HFFc6 (cell line): ENCODE measurements at places on chromosomes 13 and 19. TPM values are rescaled to one million over a fixed set of nuclear protein-coding genes. Genes with fewer than 3 reads are reported as not detected.
A peak's percentile ranks its signal among the peaks of the same experiment; 100 is the strongest.

DNA sequence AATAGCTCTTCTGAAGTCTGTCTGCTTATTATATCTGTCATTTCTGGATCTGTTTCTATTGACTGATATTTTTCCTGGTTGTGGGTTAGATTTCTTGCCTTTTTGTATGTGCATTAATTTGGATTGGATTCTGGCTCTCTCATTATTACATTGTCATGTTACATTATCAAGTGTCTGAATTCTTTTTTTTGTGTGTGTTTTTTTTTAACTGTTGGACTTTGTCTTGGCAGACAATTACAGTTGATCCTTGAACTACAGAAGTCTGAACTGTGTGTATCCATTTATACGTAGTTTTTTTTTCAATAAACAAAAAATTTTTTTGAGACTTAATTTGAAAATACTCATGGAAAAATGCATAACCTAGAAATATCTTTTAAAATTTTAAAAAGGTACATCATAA, 22.5 kb downstream of the RFC3 start:
- no peak for DNase-seq

DNA sequence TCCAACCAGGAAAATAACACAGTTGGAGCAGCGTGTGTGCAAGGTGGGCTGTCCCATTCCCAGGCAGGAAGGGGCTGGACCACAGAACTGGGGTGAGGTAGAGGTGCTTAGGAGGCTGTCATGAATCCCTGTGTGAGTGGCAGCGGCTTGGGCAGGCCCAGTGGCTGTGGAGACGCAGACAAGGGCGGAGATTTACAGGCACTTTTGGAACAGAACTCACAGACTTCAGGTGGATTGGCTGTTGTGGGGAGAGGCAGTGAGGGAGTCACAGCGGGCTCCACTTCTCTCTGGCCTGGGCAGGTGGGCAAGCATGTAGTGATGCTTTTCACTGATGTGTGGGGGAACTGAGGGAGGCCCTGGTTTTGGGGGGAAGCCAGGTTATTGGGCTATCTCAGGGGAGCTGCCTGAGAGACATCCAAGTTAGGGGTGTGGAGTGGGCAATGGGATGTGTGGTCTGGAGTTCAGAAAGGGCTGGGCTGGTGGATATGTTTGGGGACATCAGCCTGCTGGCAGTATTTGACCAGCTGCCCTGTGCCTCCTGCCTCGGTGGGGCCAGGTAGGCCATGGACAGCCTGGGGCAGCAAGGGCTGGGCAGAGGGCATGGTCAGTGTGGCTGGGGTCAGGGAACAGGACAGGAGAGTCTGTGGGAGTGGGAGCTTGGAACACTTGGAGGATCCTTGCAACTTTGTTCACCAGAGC, 27.0 kb upstream of the ZNF492 start:
- DNase-seq, result no peak

- peak; percentile 13 for DNase-seq
These were observed 9.5 kb upstream of the URAD start for GRCh38 chr13:27997904-27998522.

- DNase-seq, result no peak
These were observed 44.3 kb downstream of the MCF2L start for GRCh38 chr13:113013303-113013702.

The ZSCAN4 gene
- total RNA-seq, result not detected in 3 replicates

DNA sequence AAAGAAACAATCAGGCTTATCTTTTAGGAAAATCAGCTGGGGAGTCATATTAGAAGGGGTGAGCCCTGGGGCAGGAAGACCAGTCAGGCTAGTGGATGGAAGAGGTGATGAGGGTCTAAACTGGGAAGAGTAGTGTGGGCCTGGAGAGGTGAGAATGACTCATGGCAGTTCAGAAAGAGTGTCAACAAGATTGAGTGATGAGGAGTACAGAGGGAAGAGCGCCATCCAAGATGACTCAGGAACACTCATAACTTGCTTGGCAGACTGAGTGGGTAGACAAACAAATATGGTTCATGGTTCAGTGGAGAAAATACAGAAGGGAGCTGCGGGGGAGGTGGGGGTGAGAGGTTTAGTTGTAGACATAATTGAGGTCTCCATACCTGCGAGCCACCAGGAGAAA, 17.3 kb upstream of the CLDN10 start:
- DNase-seq, result peak; percentile 43

The ZNF284 gene
- total RNA-seq, result 1.6 and 1.9 TPM in 2 replicates

GRCh38 chr13:108827646-108828045, 198.2 kb downstream of the MYO16 start:
- DNase-seq, result no peak

DNA sequence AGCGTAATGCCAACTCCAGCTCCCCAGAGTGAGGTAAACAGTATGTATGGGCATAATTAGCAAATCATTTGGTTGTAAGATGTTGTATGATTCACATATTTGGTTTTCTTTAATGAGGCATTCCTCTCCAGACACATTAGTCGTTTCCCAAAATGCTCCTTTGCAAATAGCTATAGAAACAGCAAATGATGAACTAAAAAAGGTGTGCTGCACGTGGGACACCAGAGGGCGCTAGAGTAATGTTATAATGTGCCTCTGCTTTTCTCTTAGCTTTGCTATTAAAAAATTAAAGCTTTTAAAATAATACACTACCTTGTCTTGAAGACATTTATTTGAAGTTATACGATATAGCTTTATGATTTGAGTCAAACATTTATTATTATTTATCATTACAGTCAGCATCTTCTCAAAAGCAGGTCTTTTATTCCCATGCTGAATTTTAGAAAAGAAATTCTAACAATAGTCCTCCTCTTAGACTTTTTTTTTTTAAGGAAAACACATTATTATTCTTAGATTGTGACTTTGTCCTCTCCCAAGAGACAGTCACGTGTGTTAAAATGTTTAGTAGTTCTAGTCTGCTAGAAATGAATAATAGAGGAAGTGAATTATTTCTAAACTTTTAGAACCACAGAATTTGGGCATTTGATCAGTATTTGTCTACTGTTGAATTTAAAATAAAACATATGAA, 121.6 kb upstream of the FRY start:
- DNase-seq, result peak; percentile 63

GRCh38 chr13:33349986-33350826, 64.7 kb upstream of the STARD13 start:
- no peak for DNase-seq

- DNase-seq, result no peak
These were observed 5.2 kb downstream of the TGDS start for GRCh38 chr13:94590744-94591143.

DNA sequence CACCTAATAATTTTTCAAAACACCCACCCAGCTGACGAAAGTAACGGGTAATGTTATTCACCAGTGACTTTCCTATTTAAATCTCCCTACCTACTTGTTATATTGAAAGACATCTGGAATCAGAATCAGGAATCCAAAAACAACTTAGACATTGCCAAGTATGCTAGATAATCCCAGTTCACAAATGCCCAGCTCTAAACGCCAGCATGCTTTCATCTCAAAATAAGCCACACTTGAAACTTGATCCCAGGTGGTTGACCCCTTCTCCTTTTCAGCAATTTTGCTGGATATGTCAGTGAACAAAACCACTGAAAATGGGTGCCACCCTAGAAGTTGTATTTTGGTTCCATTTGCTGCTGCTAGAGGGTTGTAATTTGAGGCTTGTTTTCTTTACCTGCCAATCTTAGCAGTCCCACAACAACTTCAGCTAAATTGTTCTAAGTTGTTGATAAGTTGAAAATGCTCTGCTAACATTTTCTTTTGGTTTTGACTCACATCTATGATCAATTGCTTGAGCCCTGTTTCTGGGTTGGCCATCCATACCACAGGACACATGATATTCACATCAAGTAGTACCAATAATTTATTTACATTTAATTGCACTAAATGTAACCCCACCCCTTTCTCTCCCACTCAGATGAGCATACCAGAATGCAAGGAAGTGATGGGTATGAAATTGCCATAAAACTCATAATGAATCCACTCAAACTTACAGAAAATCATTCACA, 66.4 kb downstream of the DCT start:
- DNase-seq, result no peak

DNA sequence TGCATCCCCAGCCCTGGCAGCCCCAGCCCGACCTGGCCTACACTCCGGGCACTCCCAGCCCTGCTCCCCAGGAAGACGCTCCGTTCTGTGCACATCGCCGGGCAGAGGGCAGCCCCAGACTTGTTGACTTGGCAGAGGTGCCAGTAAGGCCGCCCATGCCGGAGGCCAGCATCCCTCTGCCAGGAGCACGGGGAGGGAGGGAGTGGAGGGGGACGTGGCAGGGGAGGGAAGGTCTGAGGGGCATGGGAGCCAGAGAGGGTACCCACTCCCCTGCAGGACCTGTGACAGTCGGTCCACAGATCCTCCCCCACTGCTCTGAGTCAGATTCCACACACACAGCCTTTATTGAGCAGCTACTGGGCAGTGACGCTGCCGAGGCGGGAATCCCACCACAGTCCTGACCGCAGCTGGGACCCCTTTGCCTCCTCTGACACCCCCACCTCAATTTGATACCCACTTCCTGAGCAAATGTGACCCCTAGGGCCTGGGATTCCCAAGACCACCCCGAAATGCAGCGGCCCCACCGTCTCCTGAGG, 1.9 kb upstream of the NKPD1 start:
- DNase-seq, result no peak

The KLK3 gene
- not detected in 3 replicates for total RNA-seq
